ENCODE measurements at places on chromosomes 7 and 10. TPM values are rescaled to one million over a fixed set of nuclear protein-coding genes. Genes with fewer than 3 reads are reported as not detected.

SLC18A2 gene
- not detected for total RNA-seq

TET1 gene
- total RNA-seq = 2.8 TPM

MOGAT3 gene
- total RNA-seq = not detected

DNA sequence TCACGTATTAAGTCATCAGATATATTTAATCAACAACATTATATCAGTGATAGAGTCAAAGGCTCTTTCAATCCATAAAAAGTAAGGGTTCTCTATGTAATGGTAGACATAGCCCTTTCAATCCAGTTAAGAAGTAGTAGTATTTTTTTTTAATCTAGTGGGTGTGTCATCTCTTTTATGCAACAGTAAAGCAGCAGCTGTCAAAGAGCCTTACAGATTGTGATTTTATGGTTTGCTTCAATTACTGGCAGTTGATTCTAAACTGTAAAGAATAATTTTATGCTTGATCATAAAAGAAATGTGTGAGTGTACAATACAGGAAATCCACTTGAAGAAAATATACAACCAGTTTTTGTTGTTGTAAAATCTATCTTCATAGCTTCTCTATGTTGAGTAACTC lies 902.6 kb upstream of the MBL2 start:
- no peak for DNase-seq

DNA sequence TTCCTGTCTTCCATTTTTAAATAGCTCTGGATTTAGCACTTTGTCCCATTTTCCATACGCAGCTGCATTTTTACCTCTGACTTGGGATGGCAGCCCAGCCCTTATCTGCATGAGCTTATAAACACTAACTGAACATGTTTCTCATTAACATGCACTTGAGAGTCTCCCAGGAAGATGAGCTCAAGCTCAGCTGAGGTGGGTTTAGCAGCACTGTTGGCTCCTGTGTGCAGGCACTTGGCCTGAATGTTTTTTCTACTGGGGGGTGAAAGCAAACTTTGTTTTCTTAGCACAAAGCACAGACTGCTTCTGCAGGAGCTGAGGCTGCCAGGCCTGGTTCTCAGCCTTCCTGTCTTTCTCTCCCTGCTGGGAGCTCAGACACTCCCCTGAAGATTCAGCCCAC lies 1093.6 kb upstream of the AUTS2 start:
- no peak for DNase-seq

DNA sequence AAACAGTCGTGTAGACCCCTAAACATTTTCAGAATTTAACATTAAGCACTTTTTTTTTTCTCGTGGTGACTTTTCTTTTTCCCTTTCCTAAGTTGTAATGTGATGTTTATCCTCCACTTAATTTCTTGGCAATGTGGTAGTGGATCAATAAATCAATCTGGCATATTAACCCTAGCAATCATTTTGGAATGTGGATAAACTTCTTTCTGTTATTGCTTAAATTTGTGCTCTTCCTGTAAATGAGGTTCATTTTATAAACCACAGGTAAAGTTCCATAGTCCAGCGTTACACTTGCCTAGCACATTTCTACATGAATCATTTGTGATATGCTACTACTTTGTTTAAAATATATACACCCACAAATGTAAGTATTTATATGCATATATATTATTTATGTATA lies 247.4 kb upstream of the ETV1 start:
- no peak for DNase-seq

DNA sequence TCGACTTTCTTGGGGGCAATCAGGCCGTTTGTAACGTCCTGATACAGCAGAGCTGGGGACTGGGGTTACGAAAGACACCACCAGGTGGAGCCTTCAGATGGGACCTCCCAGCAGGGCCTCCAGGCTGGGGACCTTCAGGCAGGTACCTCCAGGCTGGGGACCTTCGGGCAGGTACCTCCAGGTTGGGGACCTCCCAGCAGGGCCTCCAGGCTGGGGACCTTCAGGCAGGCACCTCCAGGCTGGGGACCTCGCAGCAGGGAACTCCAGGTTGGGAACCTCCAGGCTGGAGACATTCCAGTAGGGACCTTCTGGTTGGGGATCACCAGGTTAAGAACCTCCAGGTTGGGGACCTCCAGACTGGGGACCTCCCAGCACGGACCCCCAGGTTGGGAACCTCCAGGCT lies 23.5 kb upstream of the GPR146 start:
- DNase-seq = no peak

GRCh38 chr7:22205631-22206030 lies 151.3 kb downstream of the RAPGEF5 start:
- no peak for DNase-seq

DNA sequence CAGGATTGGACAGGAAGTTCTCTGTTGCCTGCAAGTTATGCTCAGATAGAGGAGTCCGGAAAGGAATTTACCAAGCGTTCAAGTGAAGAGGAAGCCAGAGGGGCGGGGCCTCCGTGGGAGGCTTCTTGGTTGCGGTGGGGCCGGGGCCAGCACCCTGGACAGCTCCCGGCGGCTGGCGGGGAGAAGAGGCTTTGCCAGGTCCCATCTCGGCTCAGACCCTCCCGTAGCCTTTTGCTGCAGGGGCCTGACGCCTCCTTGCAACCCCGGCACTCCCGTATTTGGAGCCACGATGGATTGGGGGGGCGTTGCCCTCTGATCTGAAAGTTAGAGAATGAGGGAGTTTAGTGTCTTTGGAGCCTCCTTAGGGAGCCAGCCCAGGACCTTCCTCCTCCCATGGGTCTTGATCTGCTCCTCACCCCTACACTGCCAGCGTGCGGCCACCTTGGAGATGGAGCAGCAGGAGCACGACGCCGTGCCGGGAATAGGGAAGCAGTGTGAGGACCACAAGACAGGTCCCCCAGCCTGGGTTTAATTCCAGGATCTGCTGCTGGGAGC lies 3.1 kb upstream of the SLC18A3 start:
- DNase-seq = peak; percentile 41

GRCh38 chr10:79070606-79071395 lies 2.0 kb downstream of the ZMIZ1 start:
- peak; percentile 67 for DNase-seq

DNA sequence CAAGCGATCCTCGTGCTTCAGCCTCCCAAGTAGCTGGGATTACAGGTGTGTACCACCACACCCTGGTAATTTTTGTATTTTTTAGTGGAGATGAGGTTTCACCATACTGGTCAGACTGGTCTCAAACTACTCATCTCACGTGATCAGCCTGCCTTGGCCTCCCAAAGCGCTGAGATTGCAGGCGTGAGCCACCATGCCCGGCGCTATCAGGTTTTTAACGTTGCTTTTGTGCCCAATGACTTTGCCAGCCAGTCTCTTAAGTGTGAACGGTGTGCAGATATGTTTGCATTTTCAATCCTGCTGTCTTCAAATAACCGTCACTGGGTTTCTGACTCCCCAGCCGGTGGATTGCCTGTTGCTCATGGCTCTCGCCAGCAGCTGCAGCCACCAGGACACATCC lies 201.8 kb upstream of the PPP2R2D start:
- no peak for DNase-seq

GRCh38 chr7:115070311-115070710 lies 148.4 kb downstream of the MDFIC start:
- DNase-seq = no peak

DOCK1 gene
- 30.1 TPM for total RNA-seq

OPN1SW gene
- total RNA-seq = not detected

DNA sequence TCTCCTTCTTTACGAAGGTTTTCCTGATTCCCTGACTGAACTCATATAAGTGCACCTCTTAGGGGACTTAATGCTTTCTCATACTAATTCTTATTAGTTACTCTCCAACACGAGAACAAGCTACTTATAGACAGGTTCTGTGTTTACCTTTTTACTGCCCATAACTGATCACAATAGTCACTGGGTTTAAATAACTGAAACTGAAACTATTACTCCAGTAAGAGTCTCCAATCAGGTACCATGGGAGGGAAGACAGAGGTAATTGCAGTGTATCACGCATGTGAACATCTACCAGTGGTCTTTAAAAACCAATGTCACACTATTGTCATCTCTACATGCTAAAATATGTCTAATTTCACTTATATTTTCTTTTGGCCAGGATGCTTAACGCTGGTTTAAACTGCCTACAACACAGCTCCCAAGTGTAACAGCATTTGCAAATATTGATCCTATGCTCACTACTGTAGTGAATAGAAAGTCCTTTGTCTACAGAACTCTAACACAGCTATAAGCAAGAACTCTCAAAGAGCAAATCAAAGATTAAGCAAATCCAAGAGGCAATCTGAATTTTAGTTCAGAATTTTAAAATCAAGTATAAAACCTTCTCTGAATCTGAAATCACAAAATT lies 3.6 kb downstream of the GDI2 start:
- DNase-seq = no peak

DNA sequence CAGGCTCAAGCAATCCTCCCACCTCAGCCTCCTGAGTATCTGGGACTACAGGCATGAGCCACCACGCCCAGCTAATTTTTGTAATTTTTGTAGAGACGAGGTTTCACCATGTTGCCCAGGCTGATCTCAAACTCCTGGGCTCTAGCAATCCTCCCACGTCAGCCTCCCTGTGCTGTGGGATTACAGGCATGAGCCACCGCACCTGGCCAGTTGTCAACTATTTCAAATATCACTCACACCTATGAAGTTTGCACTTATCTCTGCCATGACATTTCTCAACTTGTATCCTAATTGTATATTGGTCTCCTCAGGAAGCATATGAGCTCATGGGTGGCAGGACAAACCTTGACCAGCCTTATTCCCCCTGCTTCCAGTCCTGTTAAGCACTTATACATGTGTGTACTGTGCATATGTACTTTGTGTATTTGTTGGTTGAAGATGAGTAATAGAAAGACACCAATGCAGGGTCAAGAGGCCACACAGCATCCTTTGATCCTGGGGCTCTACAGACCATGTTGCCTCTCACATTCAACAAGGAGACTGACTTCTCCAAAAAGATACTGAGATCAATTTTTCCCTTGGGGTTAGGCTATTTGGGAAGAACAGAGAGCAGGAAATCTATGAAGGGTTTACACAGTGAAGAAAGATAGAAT lies 82.2 kb downstream of the SLC16A9 start:
- DNase-seq = no peak

DNA sequence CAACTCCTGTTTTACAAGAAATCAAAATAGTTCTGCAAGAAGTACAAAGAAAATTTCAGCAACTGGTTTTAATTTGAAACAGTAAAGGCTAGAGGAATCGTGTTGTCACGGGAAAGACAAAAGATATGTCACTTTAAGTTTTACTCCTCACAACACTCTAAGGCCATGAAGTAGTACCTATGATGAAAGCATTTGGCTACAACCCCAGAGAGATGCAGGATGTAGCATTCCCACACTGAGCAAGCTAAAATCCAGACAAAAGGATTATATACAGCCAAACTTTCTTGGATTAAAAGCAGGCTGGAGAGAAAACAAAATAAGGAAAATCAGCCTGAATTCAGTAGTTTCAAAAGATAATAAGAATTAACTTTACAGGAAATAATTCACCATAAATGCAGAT lies 245.5 kb upstream of the STEAP1 start:
- DNase-seq = no peak

SORBS1 gene
- 0.43 TPM for total RNA-seq

- DNase-seq = peak; percentile 27
Measured at GRCh38 chr7:149670288-149670687, 103.1 kb downstream of the ZNF467 start.

- DNase-seq = no peak
Measured at GRCh38 chr10:57993302-57993701, 274.4 kb downstream of the IPMK start.

FRA10AC1 gene
- total RNA-seq = 14.1 TPM
